T-helper 2 cell treated with Interferon-gamma antibody and Interleukin-4, amounts not matched to agents 5 μg/mL and 100 μg/mL, for 36 hours (primary cell): ENCODE measurements at places on chromosomes 16 and 17.

DNA sequence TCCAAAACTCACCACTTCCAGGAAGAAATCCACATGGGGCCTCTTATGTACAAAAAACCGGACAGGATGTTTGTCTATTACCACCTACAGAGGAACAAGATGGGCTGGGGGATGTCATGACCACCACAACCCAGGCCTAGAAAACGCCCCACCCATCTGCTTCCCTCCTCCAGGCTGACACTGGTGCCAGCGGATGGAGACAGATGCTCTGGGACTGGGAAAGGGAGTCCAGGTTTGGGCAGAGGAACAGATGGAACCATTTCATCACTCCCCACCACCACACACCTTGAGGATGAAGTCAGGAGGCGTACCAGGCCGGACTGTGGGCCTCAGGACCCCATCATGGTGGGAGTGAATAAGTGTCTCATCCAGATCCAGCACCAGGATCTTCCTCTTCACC lies 4.5 kb upstream of the GABARAP start:
- no peak for DNase-seq

DNA sequence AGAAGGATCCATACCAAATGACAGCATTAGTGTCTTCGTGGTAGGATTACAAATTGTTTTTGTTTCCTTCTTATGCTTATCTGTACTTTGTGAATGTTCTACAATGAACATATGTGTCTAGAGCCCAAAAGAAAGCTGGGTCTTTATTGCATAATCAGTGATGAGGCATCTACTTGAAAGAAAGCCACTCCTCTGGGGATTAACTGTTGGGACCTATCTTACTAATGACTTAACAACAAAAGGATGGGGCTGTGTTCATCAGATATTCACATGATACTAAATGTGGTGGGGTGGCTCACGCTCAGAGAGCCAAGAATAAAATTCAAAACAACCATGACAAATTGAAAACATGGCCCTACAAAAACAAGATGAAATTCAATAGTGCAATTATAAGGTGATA lies 160.2 kb downstream of the RGS9 start:
- no peak for DNase-seq

- peak; percentile 13 for DNase-seq
Observed at GRCh38 chr17:63841350-63842172, 924 bp downstream of the SMARCD2 start.

DNA sequence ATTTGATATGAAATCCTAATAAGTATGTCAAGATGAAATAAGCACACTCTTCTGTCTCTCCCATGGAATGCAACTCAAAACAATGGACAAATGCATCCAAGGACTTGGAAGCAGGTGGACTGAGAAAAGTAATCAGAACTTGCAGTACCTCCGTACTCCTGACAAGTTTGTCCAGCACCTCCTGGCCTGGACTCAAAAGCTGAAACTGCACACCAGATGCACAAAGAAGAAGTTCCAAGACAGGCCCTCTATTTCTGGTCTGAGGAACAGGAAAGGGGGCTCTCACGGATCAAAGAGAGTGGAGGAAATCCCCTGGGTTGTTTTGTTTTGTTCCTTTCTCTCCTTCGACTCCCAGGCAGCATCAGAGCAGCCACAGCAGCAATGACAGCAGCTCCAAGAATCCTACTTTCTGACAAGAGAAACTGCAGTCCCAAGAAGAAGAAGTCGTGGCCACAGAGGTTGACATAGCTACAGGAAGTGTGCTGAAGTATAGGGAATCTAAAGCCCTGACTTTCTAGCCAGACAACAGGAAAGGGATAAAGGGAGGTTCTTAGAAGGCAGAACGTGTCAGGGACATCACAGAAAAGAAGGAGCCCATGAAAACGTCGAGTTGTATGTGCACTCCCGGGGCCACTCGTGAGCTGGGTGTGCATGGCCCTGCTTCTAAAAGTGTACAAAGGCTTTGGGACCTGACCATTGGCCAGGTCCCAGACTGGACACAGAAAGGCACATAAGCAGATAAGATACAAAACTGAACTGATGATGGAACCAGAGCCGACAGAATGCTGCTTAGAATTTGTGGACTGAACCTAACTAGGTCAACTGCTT lies 29.3 kb downstream of the AKAP10 start:
- DNase-seq, result no peak

- no peak for DNase-seq
Observed at GRCh38 chr16:75420987-75421819, 12.1 kb downstream of the CFDP1 start.

GRCh38 chr16:25040543-25040942 lies 25.4 kb upstream of the ARHGAP17 start:
- DNase-seq, result no peak

DNA sequence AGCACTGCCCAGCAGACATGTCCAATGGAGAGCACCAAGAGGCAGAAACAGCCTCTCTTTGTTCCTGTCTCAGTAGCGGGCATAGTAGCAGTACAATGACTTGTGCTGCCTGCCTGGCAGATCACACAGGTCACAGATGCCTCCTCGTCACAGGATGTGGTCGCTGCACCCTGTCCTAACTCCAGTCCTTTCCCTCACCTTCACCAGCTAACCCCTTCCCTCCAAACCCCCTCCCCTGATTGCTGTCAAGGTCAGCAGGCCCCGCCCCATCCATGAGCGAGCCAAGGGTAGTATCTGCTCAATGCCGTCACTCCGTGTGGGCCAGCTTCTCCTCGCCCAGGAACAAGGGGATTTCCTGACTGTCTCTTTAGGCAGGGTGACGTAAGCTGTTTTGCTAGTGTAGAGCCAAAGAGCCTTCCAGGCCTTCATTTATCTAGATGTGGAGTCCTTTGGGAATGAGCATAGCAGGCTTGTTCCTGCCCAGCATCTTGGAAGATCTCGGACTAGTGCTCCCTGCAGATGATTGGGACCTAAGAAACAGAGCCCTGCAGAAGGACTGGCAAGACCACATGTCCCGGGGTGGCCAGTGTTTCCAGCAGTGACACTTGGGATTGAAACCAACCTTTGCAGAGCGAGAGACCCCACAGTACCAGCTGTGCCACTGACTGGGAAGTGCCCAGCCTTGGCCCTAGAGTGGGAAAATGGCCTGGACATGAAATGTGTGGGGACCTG lies 75.9 kb upstream of the TNRC6C start:
- peak; percentile 81 for DNase-seq

- no peak for DNase-seq
Observed at GRCh38 chr16:77843405-77843804, 55.0 kb downstream of the VAT1L start.

DNA sequence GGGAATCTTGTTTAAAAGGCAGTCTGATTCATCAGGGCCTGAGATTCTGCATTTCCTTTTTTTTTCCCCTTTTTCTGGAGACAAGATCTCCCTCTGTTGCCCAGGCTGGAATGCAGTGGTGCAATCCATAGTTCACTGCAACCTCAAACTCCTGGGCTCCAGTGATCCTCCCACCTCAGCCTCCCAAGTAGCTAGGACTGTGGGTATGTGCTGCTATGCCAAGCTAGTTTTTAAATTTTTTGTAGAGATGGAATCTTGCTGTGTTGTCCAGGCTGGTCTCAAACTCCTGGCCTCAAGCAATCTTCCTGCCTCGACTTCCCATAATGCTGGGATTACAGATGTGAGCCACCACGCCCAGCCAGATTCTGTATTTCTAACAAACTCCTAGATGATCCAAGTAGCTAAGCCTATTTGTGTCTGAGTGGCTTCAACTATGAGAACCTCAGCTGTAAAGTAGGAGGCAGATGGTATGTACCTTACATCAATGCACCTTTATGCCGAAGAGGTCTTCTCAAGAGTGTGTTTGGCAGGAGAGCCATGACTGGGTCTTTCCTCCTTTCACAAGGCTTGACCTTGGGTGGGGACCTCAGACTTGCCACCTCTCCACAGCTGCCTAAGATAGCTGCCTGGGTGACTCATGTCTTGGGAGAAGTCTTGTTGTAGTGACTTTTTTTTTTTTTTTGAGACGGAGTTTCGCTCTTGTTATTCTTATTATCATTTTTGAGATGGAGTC lies 10.9 kb downstream of the LDAF1 start:
- no peak for DNase-seq

DNA sequence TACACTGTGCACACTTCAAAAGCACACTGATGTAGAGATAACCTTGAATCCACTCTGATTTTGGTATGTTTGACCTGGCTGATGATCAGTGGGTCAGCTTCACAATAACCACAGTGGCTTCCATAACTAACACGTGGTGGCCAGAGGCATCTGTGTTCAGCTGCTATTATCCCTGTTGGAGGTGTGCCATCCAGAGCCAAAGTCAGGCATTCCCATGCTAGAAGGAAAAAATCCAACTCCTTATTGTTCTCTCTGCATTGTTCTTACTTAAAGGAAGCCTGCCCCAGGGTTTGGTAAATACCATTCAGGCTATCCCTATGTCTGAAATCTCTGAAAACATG lies 127.3 kb upstream of the MON1B start:
- no peak for DNase-seq

GRCh38 chr16:28830531-28830930 lies 7.7 kb downstream of the ATXN2L start:
- no peak for DNase-seq

GRCh38 chr17:74460241-74460640 lies 6.2 kb upstream of the CD300A start:
- DNase-seq, result no peak

DNA sequence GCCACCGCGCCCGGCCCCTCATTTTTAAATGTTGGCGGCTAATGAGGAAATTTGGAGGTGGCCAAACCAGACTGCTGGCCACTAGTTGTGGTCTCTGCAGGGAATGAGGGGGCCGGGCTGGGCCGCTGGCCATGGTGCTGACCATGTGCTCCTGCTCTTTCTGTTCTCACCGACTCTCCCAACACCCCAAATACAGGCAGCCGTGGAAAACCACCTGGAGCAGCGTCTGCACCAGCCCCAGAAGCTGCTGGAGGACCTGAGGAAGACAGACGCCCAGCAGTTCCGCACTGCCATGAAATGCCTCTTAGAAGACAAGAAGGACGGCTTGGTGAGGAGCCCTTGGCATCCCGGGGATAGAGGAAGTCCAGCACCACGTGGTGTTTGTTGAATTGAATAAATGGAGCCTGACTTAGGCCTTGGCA lies 21.3 kb downstream of the OTOA start:
- no peak for DNase-seq

DNA sequence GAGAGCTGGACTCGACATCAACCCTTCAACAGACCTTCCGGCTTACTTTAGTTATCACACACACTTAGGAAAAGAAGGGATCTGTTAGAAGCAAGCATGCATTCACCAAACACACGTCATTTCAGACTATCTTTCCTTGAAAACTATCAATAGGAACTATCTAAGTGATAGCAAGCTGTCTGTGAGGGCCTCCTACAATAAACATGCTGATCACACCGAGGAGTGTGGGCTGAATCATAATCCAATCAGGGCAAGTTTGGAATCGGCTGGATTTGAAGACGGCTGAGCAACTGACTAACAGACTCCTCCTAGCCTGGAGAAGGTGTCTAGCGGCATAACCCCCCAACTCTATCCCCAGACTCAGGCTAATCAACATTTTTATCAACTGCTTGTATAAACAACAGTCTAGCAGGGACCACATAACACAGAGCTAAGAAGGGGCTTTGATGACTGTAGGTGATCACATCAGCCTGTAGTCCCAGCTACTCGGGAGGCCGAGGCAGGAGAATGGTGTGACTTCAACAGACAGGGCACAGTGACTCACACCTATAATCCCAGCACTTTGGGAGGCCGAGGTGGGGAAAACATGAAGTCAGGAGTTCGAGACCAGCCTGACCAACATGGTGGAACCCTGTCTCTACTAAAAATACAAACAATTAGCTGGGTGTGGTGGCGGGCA lies 14.1 kb downstream of the NXN start:
- DNase-seq, result no peak

DNA sequence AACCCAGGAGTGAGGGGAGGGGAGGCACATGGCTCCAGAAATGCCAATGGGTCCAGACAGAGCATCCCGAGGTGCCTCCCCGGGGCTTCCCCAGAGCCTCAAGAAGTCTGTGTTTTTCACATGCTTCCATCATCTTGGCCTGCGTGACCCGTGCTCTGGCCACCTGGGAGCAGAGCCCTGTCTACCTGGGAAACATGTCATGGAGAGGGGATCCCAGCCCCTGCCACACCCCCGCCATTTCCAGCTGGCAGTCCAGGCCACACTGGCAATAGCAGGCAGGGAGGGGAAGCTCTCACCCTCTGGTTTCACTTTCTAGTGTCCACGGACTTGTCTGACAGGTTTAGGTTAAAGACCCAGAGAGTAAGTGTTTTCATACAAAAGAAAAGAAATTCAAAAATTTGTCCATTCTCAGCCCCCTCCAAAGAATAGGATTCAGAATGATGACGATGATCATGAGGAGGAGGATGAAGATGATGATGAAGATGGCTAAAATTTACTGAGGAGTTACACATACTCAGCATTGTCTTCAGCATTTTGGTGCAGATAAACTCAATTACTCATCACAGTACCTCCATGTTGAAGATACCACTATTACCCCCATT lies 9.0 kb downstream of the SMIM5 start:
- DNase-seq, result no peak

GRCh38 chr17:21523497-21524210 lies 147.5 kb downstream of the KCNJ12 start:
- DNase-seq, result no peak

GRCh38 chr17:50319306-50320004 lies 26.5 kb upstream of the XYLT2 start:
- DNase-seq, result no peak
